Stimulated activated CD4-positive, alpha-beta T cell treated with anti-CD3 and anti-CD28 coated beads, Interleukin-15, amount 100 ng/mL, for 48 hours (primary cell): ENCODE measurements at places on chromosomes 11 and 22.

DNA sequence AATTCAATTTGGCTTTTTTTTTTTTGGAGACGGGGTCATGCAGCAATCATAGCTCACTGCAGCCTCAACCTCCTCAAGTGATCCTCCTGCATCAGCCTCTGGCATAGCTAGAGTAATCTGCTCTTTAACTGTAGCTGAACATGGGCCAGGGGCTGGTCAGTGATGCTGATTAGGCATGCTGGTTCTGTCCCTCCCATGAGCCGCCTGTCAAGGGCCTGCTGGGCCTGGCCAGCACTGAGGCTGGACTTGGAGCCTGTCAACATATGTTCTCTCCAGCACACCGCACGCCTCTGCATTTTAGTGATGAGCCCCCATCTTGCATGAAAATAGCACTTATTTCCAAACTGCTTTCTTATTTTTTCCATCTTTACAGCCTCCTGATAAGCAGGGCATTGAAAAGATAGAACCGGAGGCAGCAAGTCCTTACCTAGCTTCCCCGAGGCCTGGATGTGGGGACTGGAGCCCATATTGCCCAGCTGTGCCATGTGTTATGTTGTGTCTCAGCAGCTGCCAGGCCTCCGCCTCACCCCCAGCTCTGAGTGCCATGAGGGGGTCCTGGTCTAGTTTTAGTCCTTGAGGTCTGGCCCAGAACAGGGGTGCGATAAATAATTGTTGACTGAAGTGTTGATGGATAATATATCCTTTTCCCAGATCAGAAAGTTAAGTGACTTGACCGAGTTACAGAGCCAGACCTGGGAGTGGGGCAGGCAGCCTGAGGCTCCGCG is 80.0 kb downstream of the CTTN start:
- no peak for DNase-seq

GRCh38 chr22:36946421-36947158 is 33.2 kb downstream of the CSF2RB start:
- DNase-seq = no peak

GRCh38 chr11:19995145-19995544 is 165.1 kb downstream of the DBX1 start:
- DNase-seq = no peak

DNA sequence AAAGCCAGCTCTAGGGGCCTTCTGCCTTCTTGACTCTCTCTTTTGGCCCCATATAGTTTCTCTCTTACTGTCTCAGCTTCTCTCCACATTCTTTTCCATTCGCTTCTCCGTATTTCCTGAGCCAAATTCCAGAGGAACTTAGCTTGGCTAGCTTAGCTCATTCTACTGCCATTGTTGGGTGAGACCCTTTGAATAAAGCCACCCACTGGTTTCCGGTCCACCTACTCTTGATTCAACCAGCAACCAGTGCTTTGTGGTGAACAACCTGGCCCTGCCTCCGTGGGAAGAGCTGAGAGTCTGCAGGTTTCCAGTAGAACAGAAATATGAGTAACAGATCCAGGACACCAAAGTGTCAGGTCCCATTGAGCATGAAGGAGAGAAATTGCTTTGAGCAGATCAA is 81.3 kb upstream of the ARHGAP20 start:
- no peak for DNase-seq

DNA sequence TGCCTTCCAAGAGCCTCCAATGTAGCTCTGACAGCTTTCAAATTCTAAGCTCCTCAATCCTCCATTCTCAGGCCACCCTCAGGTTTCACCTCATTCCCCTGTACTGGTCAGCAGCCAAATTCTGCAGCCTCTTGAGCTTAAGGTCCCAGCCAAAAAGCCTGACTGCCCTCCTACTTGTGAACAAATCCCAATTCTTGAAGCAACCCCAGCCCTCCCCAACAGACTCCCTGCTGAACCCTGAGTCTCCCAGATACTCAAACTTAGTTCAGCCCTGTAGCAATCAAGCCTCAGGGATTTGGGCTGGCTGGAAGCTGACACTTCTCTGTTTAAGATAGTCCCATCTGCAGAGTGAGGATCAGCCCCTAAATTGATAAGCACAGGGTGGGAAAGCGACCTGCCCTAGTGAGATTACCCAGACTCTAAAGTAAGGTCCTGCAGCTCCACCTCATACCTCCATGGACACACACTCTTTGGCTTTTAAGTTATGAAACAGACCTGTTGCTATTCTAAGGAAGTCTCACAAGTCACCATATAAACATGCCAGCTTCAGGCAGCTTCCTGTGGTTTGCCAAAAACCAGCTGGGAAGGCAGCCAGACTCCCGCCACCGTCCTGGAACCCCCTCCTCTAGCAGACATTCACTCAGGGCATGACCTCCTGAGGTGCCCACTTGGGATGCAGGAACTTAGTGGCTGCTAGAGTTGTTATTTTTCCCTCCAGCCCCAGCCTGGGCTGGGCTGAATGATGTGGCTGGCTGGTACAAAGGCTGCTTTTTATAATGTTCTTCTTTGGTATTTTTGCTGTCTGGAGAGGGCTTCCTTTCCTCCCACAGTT is 82.5 kb upstream of the PICALM start:
- no peak for DNase-seq

DNA sequence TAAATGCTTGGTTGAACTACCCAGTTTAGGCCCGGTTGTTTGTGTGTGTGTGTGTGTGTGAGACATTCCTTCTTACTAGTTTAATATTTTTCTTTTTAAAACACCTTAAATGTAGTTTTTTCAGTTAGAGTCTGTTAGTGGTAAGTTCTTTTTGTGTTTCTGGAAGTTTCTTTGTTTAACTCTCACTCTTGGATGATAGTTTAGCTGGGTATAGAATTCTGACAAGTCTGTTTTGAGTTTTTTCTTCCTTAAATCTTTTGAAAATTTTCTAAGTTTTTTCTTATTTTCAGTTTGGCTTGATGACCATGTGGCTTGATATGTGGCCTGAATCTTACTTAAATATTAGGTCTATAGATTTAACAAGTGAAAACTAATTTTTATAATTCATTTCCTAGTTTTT is 60.1 kb downstream of the PDE3B start:
- no peak for DNase-seq

DNA sequence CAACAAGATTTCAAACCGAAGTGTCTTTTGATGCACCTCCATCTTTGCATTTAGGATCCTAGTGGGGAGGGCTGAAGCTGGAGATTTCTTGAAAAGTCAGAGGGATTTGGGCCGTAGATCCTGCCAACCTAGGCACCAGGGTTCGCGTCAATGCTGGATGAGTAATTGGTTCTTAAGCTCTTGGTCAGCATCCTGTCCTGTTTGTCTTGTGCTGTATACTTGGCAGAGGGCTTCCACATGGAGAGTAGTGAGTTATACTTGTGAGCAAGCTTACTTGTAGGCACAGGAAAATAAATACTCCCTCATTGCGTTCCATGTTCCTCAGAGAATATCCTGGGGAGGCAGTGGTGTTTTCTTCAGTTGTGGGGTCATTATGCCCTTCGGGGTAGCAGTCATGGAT is 12.6 kb downstream of the INSC start:
- no peak for DNase-seq
